ENCODE measurements at places on chromosomes 6 and 20.

DNA sequence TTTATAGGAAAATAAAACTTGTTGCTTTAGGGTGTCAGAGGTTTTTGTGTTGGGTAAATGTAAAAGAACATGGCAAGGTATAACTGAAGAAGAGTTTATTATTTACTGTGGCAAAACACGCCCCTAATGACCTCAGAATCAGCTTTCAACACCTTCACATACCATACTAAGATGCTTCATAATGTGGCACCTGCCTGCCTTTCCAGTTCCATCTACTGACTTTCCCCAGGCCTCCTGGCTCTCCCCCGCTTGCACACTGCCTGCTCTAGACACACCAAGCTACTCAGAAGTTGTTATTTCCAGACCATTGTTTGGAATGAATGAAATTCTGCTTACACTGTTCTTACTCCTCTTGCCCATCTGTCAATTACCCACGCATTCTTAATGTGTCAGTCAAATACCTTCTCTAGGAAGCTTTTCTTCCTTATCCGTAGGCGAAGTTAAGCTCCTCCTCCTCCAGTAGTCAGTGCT is 1.8 kb downstream of the TIAM2 start:
- DNase-seq: no peak

- DNase-seq: no peak
These were observed 2.8 kb upstream of the ZNF292 start for GRCh38 chr6:87152526-87152955.

GRCh38 chr6:40285996-40286395 is 301.2 kb downstream of the LRFN2 start:
- no peak for DNase-seq

- DNase-seq: no peak
These were observed 27.9 kb downstream of the UBD start for GRCh38 chr6:29531668-29532067.

DNA sequence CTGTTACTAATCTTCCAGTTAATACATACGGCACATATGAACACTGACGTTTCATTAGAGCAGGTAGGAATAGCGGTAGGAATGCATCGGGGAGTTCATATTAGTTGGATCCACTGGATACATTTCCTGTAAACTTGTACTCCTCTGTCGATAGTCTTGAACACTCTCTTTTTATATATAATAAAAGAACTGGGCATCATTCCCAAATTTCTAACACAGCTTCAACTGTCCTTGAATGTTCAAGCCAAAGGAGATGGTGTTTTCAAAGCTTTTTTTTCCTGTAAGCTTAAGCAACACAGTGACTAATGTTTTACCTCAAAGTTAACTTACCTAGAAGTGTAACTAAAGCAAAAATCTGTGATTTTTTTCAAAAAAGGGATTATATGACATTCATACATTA is 195.3 kb downstream of the UTRN start:
- no peak for DNase-seq

- DNase-seq: no peak
These were observed 108.5 kb upstream of the MAP7 start for GRCh38 chr6:136658711-136659110.

- no peak for DNase-seq
These were observed 181.0 kb downstream of the ZMYND8 start for GRCh38 chr20:47175493-47175892.

DNA sequence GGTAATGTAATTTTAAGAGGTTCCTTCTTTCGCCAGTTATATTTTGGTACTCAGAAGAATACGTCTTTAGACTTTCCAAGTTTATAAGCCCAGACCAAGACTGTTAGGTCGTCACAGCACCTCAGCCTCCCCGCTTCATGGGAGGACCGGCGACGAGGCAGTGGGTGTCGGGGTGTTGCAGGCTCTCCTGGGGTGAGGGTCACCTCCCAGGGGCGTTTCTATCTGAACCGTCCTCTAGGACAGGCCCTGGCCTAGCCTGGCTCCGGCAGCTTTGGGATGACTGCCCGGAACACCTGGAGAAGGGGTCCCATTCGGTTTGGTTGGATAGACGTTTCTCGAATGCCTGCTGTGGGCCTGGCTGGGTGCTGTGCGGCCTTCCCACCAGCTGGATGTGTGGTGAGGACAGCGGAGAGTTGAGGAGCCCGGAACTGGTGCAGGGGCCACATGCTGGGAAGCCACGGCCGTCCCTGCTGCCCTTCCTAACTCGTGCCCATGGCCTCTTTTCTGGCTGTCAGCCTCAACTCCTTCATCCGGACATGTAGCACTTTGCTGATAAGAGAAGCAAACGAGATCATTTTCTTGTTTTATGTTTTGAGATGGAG is 1.1 kb downstream of the OSBPL2 start:
- DNase-seq: no peak

GRCh38 chr20:54227241-54227640 is 19.4 kb downstream of the PFDN4 start:
- no peak for DNase-seq

- DNase-seq: no peak
These were observed 859 bp upstream of the KIF25 start for GRCh38 chr6:167996424-167997199.

DNA sequence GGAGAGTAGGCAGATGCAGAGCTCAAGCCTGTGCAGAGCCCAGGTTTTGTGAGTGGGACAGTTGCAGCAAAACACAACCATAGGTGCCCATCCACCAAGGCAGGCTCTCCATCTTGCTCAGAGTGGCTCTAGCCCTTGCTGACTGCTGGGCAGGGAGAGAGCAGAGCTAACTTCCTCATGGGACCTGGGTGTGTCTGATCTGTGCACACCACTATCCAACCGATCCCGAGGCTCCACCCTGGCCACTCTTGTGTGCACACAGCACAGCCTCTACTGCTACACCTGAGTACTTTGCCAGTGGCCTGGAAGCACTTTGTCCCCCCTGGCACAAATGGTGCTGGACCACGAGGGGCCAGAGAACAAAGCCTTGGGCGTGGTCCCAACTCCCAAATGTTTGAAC is 7.9 kb upstream of the DEFB125 start:
- DNase-seq: no peak

GRCh38 chr6:121042766-121043165 is 291.5 kb downstream of the TBC1D32 start:
- no peak for DNase-seq

DNA sequence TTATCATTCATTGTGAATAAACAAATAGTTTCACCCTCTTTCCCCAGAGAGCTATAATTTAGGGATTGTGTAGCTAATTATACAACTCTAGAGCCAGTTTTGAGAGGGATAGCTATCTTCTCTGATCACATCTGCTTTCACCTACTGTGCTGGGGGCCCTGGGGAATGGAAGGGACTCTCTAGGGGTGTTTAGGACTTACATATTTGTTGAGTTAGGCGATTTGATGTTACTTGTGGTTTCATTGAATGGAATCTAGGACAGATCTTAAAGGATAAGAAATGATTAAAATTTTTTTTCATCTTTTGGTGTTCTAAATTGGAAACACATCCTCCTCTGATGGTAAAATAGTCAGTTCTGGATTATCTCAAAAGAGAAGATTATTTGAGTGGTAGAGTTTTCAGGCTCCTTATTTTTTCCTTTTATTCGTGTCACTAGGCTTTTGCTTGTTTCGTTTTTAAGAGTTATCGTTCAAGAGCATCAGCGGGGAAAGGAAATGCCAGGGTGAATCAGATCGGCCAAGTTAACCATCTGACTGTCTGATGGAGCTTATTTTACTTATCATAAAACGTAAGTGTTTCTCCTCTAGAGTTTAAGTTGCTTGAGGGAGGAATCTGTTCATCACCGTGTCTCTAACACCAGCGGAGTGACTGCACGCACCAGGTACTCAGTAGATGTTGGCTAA is 236.7 kb downstream of the FARS2 start:
- no peak for DNase-seq

- no peak for DNase-seq
These were observed 622.6 kb downstream of the EPM2A start for GRCh38 chr6:145112711-145113148.

GRCh38 chr6:63121166-63121565 is 90.1 kb upstream of the FKBP1C start:
- DNase-seq: no peak

GRCh38 chr6:106727480-106728149 is 98.2 kb downstream of the QRSL1 start:
- no peak for DNase-seq

- no peak for DNase-seq
These were observed 227.5 kb downstream of the OTOR start for GRCh38 chr20:16975682-16976081.

DNA sequence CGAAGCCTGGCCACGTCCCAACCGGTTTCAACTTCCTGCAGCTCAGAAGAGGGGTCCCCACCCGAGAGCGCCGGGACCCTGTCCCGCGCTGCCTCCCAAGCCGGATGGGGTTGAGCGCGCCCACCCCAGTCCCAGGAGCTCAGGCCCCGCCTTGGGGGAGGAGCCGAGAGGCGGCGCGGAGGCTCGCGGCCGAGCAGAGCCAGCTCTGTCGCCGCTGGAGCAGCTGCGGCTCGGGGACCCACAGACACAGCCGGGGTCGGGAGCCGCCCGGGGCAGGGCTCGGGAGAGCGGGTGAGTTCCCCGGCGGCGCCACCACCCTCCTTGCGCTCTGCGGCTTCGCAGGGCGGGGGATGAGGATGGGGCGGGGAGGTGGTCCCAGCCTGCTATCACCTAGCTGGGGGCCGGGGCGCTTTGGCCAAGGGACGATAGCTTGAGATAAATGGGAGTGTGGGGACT is at the start of gene PPP1R16B:
TSS of gene PPP1R16B (plus strand) at position 196 of the 456 bp plus-strand sequence. CDS start 30,229 bp downstream, outside the sequence.
- DNase-seq: peak; percentile 82

DNA sequence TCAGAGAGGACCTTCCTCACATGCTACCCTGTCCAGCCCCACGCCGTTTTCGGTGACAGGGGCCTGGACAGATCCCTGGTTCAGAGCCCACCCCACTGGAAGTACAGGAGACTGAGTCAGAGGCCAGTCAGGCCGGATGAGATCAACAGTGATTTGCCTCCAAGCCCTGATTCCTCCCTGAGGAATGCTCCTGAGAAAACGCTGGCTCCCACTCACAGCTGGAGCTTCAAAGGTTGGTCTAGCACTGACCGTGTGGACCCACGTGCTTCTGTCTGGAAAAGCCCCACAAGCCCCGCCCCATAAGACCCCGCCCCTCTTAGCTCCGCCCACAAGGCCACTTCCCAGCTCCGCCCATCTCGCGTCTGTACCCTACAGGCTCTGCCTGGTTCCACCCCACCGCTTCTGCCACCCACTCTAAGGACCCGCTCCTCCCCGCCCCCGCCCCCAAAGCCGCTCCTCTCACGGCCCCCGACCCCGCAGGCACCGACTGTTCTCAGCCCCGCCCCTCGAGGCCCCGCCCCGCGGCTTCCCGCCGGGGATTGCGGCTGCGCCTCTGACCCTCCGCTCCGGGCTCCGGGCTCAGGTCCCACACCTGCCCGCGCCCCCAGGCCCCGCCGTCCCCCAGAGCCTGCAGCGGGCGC is 64.9 kb upstream of the BHLHE23 start:
- peak; percentile 17 for DNase-seq

GRCh38 chr6:152975204-152975915 is 7.5 kb downstream of the FBXO5 start:
- no peak for DNase-seq

DNA sequence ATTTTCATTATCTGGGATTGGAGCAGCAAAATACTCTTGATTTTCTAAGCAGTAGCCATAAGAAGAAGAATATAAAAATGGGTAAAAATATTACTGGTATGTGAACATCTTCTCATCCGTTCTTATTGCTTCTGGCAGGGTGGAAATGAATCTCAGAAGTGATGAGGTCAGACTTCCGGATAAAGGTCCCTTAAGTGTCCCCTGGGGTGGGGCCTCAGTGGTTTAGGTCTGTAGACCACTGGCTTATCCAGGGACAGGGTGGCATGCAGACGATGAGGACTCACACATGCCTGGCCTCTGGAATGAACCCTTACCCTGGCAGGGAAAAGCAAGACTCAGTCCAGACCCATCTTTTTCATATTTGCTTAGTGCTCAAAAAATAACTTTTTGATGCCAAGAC is 143.3 kb downstream of the UST start:
- no peak for DNase-seq

GRCh38 chr20:57211406-57211805 is 55.0 kb downstream of the BMP7 start:
- no peak for DNase-seq

DNA sequence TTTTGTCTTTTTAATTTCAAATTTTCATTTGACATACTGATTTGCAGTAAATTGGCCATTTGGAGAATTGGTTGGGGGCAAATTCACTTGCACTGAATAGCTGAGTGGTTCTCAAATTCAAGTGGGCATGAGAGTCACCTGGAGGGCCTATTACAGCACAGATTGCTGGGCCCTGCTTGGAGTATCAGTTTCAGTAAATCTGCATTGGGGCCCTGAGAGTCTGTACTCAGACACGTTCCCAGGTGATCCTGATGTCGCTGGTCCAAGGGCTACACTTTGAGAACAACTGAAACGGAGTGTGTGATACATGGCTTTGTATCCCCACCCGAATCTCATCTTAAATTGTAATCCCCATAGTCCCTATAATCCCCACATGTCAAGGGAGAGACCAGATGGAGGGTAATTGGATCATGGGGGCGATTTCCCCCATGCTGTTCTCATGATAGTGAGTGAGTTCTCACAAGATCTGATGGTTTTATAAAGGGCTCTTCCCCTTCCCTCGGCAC is 115.9 kb downstream of the KLHL32 start:
- DNase-seq: no peak

DNA sequence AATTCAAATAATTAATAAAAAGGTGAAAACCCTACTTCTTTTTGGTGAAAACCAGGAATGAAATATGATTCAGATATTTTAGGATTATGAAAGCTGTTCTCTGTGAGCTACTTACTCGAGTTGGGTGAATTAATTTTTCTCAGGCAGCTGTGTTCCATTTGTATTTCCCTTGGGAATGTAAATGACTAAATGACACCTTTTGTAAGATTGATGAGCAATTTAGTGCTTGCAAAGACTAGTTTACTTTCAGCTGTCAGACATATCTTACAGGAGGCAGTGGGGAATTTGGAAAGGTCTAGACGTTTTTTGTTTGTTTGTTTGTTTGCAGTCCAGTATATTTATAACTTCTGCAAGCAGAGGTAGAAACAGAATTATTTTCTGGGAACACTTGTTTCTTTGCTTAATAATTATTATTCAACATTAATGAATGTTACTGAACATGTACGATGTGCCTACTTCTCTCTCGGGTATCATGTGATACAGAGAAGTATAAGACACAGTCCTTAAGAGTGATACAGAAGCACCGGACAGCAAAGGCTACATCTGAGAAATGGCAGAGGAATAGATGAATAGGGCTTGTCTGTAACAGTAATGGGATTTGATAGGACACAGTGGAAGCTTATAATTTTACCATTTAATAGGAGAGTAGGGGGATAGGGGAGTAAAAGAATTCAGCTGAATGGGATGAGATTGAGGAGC is 91.3 kb downstream of the AKAP7 start:
- no peak for DNase-seq
